Thyroid gland (tissue), 4 donors: ENCODE measurements at places on chromosomes 16 and 17. TPM values are rescaled to one million over a fixed set of nuclear protein-coding genes. Genes with fewer than 3 reads are reported as not detected.
A peak's percentile ranks its signal among the peaks of the same experiment; 100 is the strongest.

Gene EMP2
- total RNA-seq: 37.5 TPM

- H3K36me3 ChIP-seq: no peaks in the 10 kb centered on the region
- peaks cover 9% of the 10 kb centered on the region for H3K4me1 ChIP-seq
- H3K27me3 ChIP-seq: no peaks in the 10 kb centered on the region
Measured at GRCh38 chr16:50624449-50624970, 56.6 kb downstream of the SNX20 start.

GRCh38 chr17:82297280-82297713 is 20.1 kb downstream of the CD7 start:
- no peaks in the 10 kb centered on the region for H3K27me3 ChIP-seq
- peak; percentile 65 for DNase-seq
- peak overlapping the region; percentile 96 for H3K27ac ChIP-seq
- no peaks in the 10 kb centered on the region for H3K36me3 ChIP-seq
- H3K4me1 ChIP-seq: peaks cover 28% of the 10 kb centered on the region
- no peak overlapping the region for H3K4me3 ChIP-seq

- H3K4me3 ChIP-seq: no peak overlapping the region
- no peaks in the 10 kb centered on the region for H3K36me3 ChIP-seq
- H3K4me1 ChIP-seq: no peaks in the 10 kb centered on the region
- no peak for DNase-seq
Measured at GRCh38 chr16:10070591-10070990, 111.6 kb downstream of the GRIN2A start.

DNA sequence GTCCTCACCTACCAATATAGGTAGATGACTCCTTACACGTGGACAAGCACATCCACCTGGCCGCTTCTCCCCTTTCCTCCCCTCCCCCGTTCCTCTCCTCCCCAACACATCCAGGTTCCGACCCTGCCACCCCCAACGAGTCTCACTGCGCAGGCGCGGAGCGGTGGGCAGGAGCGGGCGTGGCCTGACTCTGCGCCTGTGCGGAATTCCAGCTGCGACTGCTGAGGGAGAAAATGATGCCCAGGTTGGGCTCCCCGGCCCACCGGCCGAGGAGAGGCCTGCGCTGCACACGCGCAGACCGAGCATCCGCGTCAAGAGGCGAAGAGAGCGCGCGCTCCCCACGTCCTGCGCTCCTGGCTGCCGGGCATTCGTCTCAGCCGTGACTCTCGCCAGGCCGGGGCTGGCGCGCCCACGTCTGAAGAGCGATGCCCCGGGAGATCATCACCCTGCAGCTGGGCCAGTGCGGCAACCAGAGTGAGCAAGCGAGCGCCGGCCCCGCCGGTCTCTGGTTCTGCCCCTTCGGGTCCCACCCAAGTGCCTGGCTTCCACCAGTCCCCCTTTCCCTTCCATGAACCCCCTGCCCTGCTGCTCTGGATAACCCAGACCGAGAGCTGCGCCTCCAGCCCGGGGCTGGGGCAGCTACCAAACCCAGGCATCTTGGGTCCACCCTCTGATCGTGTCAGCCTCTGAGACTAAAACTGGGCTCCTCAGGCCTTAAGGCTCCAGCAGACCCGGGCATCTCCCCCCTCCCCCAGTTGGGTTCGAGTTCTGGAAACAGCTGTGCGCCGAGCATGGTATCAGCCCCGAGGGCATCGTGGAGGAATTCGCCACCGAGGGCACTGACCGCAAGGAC is at the start of gene TUBG2:
TUBG2 (plus strand) TSS at position 206 of the 853 bp plus-strand sequence; CDS start at position 426, 220 bp downstream.
- peak within 1 kb of the TSS; percentile 80 for H3K27ac ChIP-seq
- peaks cover 11% of the 10 kb centered on the region for H3K36me3 ChIP-seq
- peak within 1 kb of the TSS; percentile 59 for H3K4me3 ChIP-seq
- DNase-seq: peak; percentile 94

- peak within 1 kb of the TSS; percentile 57 for H3K4me3 ChIP-seq
- peak within 1 kb of the TSS; percentile 58 for H3K27ac ChIP-seq
- DNase-seq: peak; percentile 48
- no peaks in the 10 kb centered on the region for H3K36me3 ChIP-seq
- H3K27me3 ChIP-seq: peaks cover 3% of the 10 kb centered on the region
- peaks cover 44% of the 10 kb centered on the region for H3K4me1 ChIP-seq
Measured at GRCh38 chr17:74859459-74860228, at the start of gene GRIN2C. GRIN2C (minus strand) TSS chr17:74859885; CDS start chr17:74855092, 4,793 bp downstream.

Gene KRTAP4-9
- total RNA-seq: not detected

DNA sequence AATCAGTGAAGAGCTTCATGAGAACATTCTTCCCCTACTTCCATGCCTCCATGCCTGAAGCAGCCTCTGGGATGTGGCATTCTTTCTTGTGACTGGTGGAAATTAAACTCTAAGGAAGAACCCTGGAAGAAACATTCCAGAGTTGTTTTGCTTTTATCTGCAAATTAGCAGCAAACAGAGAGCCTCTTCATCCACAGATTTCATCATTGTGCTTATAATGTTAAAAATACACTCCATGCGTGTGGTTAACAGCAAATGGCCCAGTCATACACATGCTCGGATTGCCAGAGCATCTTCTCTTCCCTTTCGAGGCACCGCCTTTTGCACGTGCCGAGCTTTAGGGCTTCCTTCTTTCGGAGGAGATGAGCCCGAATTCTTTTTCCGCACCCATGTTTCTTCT is 411.3 kb downstream of the SNX29 start:
- DNase-seq: no peak
- H3K36me3 ChIP-seq: no peaks in the 10 kb centered on the region
- H3K27ac ChIP-seq: no peak overlapping the region
- H3K4me3 ChIP-seq: no peak overlapping the region
- H3K27me3 ChIP-seq: no peaks in the 10 kb centered on the region

Gene TBX21
- 0.73 TPM for total RNA-seq

Gene SLC16A11
- total RNA-seq: 16.2 TPM

GRCh38 chr17:4407851-4408250 is 25.9 kb upstream of the SPNS3 start:
- no peak for DNase-seq
- no peak overlapping the region for H3K27ac ChIP-seq
- peaks cover 2% of the 10 kb centered on the region for H3K4me1 ChIP-seq

GRCh38 chr17:17186051-17186450 is 20.1 kb downstream of the PLD6 start:
- peaks cover 10% of the 10 kb centered on the region for H3K36me3 ChIP-seq
- peaks cover 40% of the 10 kb centered on the region for H3K4me1 ChIP-seq
- H3K27ac ChIP-seq: peak overlapping the region; percentile 78
- H3K27me3 ChIP-seq: no peaks in the 10 kb centered on the region

DNA sequence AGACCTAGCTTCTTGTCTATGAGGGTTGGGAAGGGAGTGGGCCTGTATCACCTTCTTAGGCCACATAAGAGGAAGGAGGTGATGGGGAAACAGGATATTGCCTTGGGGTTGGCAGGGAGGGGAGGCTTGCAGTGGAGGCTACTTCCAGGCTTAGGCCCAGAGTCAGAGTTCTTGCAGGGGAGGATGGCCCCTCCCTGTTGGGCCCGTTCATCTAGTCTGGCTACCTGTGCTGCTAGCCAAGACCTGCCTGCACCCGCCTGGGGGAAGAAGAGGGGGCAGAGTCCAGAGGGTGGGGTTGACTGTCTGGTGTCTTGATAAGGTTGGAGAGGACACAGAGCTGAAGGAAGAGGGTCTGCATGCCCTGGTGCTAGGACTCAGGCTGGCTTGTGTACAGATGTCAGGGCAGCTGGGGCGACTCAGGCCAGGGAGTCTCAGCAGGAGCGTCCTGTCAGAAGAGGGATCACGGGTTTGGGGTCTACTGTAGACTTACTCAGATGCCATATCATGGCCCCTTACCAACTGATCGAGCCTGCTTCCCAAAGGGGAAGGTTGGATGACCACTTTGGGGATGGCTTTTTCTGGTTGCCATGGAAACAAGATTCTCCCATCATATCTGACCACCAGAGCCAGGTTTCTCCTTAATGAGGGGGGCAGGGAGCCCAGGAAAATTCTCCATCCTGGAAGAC is 5.3 kb downstream of the KDM6B start:
- H3K27ac ChIP-seq: peak overlapping the region; percentile 39
- peaks cover 29% of the 10 kb centered on the region for H3K4me1 ChIP-seq
- no peaks in the 10 kb centered on the region for H3K27me3 ChIP-seq
- H3K36me3 ChIP-seq: no peaks in the 10 kb centered on the region
- DNase-seq: no peak

- DNase-seq: peak; percentile 29
- H3K4me1 ChIP-seq: peaks cover 7% of the 10 kb centered on the region
- no peaks in the 10 kb centered on the region for H3K36me3 ChIP-seq
- no peaks in the 10 kb centered on the region for H3K27me3 ChIP-seq
Measured at GRCh38 chr16:1871974-1872635, at the start of gene MEIOB. MEIOB (minus strand) TSS chr16:1872164; CDS start chr16:1868175, 3,989 bp downstream.

DNA sequence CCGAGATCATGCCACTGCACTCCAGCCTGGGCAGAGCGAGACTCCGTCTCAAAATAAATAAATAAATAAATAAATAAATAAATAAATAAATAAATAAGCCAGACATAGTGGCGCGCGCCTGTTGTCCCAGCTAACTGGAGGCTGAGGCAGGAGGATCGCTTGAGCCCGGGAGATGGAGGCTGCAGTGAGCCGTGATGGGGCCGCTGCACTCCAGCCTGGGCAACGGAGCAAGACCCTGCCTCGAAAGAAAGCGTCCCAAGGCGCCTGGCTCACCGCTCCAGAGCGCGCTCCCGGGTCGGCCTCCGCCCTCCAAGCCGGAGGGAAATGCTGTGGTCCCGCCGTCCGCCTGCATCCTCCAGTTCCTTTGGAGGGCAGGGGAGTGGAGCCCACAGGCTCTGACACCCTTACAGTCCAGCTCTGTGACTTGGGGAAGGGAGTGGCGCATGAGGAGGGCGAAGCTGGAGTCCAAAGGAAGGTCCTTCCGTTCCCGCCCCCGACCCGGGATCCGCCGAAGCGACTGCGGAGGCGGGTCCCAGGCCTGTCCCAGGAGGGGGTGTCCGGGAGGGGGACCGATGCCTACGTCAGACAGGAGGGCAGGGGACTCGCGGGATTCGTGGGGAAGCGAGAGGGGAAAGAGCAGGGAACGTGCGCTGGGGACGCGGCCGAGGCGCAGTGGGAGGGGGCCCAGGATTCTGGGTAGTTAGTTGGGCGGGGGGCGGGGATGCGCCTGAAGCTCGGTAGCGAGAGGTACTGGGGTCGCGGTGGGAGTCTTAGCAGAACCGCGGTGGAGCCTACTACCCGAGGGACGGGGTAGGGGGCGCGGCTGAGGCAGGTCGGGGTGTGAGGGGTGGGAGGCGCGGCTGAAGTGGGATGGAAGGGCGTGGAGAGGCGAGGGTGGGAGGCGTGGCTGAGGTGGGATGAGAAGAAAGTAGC is 8.4 kb upstream of the TRPV2 start:
- peaks cover 12% of the 10 kb centered on the region for H3K4me1 ChIP-seq
- H3K36me3 ChIP-seq: no peaks in the 10 kb centered on the region
- H3K4me3 ChIP-seq: peak overlapping the region; percentile 75
- DNase-seq: peak; percentile 41
- peak overlapping the region; percentile 63 for H3K27ac ChIP-seq
- no peaks in the 10 kb centered on the region for H3K27me3 ChIP-seq

GRCh38 chr17:6639586-6640535 is 650 bp downstream of the KIAA0753 start:
- H3K4me1 ChIP-seq: peaks cover 19% of the 10 kb centered on the region
- H3K4me3 ChIP-seq: peak overlapping the region; percentile 80
- no peaks in the 10 kb centered on the region for H3K27me3 ChIP-seq
- peaks cover 5% of the 10 kb centered on the region for H3K36me3 ChIP-seq

Gene CTRB1
- total RNA-seq: not detected

DNA sequence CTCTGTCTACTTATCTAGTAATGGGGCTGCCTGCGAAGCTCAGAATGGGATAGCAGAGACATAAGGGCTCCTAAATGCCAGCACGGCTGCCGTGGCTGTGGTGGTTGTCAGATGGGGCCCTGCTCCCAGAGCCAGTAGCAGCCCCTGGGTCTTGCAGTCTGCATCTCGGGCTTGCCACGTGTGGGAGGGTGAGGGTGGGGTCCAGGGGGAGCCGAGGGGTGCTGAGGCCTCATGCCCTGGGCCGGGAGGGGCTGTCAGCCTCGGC is 88.8 kb upstream of the GSE1 start:
- peaks cover 34% of the 10 kb centered on the region for H3K4me1 ChIP-seq
- H3K27me3 ChIP-seq: no peaks in the 10 kb centered on the region
- no peaks in the 10 kb centered on the region for H3K36me3 ChIP-seq
- peak overlapping the region; percentile 14 for H3K27ac ChIP-seq
- DNase-seq: no peak
